ENCODE measurements at places on chromosomes 16 and 17. TPM values are rescaled to one million over a fixed set of nuclear protein-coding genes. Genes with fewer than 3 reads are reported as not detected.

The KRT15 gene
- 0.63 TPM for total RNA-seq

The LDHD gene
- total RNA-seq: 0.18 TPM

The ADAD2 gene
- not detected for total RNA-seq

The APOH gene
- not detected for total RNA-seq

The TEKT5 gene
- total RNA-seq: not detected

The E4F1 gene
- total RNA-seq: 41.7 TPM

DNA sequence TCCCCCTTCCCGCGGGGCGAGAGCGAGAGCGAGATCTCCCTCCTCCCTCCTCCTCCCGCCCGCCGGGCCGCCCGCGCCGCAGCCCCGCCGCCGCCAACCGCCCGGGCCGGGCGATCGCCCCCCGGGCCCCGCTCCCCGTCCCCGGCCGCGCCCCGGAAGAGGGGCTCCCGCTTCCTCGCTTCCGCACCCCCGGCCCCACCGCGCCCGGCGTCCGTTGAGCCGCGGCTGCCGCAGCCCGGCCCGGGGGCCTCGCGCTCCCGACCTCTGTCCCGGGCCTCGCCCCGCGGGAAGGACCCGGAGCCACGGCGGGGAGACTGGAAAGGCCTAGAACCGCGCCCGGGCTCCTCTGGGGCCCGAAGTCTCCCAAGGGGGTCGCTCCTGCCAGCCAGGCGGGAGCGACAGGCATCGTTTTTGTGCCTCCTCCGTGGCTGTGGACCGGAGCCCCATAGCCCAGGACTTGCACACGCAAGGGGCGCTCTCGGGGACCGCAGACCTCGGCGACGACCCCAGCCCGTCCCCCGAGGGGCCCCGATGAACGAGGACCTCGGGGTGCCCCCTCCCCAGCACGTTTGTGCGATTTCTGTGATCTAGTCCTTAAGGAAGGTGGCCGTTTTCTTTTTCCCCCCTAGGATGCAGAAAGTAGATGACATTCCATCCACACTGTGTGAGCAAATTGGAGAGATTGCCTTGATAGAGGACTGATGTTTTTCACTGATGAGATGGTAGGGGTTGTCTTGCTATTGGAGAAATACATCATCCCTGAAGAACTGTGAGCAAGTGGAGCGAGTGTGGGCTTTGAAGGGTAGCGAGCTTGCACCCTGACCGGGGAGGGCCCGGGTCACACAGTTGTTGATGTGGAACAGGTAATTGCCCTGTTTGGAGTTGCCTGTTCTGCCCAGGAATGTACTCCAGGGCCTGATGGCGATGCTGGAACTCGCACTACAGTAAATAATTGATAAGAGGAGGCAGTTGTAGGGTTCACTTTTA is 611 bp downstream of the BANP start:
- DNase-seq: peak; percentile 34

GRCh38 chr17:74601944-74602572 is 10.0 kb upstream of the CD300LD start:
- DNase-seq: peak; percentile 39

DNA sequence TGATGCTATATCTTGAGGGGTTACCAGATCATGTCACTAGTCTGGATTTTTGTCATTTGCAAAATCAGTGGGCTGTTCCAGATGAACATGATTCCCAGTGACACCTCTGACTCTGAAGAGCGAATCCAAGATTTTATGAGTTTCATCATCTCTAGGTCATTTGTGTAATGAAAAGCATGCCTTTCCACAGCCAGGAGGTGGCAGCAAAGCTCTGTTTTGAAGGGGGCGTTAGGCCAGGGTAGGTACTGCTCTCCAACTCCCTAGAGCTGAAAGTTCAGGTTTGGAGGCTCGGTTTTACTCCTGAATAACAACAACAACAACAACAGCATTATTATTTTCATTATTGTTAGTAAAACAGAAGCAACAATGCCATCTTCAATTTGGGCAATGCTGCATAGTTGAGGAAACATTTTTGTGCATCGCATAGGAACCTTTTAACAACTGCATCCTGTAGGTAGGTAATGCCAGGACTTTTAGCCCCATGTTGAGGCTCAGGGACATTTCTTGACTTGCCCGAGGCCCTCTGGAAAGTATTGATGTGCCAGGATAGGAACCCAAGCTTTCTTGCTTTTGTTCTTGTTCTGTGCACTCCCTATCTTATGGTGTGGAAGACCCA is 77.0 kb downstream of the MYH13 start:
- peak; percentile 68 for DNase-seq

DNA sequence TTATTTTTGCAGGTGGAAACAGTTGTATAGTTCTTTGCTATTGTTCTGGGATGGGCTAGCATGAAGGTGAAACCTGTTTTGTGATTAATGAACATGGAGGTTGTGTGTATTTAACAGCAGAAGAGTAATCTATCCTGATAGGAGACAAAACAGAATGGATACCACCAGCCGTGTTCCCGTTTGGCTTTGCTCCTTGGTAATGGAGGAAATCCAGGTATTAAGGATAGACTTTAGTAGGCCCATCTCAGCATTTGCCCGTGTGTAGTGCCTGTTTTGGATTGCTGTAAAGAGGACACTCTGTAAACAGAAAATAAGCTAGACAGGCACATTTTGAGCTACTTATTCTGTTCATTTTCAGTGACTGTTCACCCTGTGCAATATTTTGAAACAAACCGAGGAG is 215.1 kb downstream of the RBFOX1 start:
- DNase-seq: no peak

GRCh38 chr17:3657874-3658783 is 10.2 kb downstream of the TAX1BP3 start:
- no peak for DNase-seq

GRCh38 chr17:20053361-20053964 is 44.3 kb downstream of the SPECC1 start:
- DNase-seq: peak; percentile 7

GRCh38 chr16:67773099-67773498 is 33.3 kb downstream of the RANBP10 start:
- no peak for DNase-seq

DNA sequence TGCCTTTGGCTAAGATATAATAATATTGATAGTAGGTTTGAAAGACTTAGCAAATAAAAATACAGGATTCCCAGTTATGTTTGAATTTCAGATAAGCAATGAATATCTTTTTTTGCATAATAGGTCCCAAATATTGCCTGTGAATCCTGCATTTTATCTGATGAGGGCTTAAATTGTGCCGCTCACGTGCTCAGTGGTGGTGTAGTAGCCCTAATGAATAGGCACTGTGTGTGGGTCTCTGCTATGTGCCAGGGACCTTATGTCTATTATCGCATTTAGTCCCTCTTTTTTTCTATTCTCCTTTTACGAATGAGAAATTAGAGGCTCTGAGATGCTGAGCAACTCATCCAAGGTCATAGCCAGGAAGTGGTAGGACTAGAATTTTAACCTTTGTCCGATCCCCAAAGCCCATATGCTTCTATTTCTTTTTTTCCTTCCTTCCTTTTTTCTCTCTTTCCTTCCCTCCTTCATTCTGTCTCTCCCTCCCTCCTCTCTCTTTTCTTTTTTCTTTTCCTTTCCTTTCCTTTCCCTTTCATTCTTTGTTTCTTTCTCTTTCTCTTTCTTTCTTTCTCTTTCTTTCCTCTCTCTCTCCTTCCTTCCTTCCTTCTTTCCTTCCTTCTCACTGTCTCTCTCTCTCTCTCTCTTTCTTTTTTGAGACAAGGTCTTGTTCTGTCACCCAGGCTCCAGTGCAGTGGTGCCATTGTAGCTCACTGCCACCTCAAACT is 47.2 kb downstream of the RGS9 start:
- DNase-seq: no peak

GRCh38 chr17:27596096-27596495 is 34.9 kb upstream of the LGALS9 start:
- peak; percentile 63 for DNase-seq
